Osteoblast (primary cell): ENCODE measurements at places on chromosomes 13 and 19.
A peak's percentile ranks its signal among the peaks of the same experiment; 100 is the strongest.

GRCh38 chr19:42683917-42684513, 56.3 kb downstream of the PSG3 start:
- H3K27ac ChIP-seq = no peak overlapping the region
- peaks cover 18% of the 10 kb centered on the region for H3K27me3 ChIP-seq
- H3K36me3 ChIP-seq = no peaks in the 10 kb centered on the region
- peak; percentile 45 for DNase-seq
- no peak overlapping the region for H3K4me3 ChIP-seq

DNA sequence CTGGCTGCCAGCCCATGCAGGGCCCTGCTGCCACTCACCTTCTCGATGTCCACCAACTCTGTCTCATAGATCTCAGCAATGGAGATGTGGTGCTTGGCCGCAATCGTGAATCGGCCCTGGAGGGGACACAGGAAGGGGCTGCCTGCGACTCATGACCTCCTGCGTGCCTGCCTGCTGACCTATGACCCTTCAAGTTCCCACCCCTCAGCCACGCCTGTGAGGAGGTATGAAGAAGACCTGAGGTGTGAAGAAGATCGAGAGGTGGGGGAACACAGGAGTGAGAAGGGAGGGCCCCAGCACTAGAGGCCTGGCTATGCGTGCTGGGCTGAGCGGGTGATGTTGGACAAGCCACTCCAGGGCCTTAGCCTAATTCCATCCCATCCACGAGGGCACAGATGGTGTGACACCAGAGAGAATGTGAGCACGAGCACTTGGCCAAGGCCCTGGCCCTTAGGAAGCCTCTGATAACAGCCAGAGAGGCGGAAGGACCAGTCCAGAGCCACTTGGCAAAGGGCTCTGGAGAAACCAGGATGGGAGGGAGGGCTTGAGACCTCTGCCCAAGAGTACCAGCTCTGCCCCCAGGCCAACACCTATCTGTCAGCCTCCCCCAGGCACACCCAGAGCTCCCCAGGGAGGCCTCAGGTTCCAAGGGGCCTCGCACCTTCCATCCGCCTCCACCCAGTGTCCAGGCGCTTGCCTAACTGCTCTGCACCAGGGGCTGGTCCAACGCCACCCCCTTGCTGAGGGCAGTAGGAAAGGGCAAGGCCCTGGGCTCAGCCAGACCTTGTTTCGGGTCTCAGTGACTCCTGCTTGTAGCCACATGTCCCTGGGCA, 9.6 kb upstream of the KPTN start:
- H3K27me3 ChIP-seq = no peaks in the 10 kb centered on the region
- H3K36me3 ChIP-seq = peaks cover 52% of the 10 kb centered on the region

- no peak for DNase-seq
- H3K4me1 ChIP-seq = no peaks in the 10 kb centered on the region
- peaks cover 20% of the 10 kb centered on the region for H3K27me3 ChIP-seq
- H3K4me3 ChIP-seq = no peak overlapping the region
Measured at GRCh38 chr13:111411151-111411858, 90.9 kb downstream of the TEX29 start.

GRCh38 chr13:94411747-94412146, 67.7 kb downstream of the DCT start:
- H3K27me3 ChIP-seq = no peaks in the 10 kb centered on the region
- DNase-seq = peak; percentile 39
- H3K27ac ChIP-seq = no peak overlapping the region
- H3K4me1 ChIP-seq = peaks cover 19% of the 10 kb centered on the region

DNA sequence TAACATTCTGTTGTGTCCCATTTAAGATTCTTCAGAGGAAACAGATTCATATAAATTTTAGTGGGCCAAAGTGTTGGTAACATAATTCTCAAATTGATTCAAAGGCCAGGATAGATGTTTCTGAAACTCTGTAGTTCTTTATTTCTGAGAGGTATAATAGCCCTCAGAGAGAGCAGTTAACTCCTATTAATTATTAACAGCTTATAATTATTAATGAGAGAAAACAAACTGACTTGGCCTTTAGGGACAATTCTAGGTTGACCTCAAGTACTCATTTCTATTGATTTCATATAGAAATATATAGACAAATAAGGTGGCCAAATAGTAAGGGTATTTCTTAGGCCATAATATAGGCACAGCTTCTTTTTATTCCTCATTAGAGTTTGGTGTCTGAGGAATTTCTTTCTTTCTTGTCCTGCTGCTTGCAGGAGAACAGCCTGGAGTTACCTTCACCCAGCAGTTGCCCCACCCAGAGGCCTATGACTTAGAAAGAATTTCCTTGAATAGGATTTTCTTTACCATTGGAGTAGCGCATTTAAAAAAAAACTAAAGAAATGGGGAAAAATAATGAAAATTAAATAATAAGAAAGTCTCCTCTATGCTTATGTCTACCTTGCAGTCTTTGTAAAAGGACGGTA, 1430.1 kb upstream of the SPRY2 start:
- no peaks in the 10 kb centered on the region for H3K36me3 ChIP-seq
- no peaks in the 10 kb centered on the region for H3K4me1 ChIP-seq
- H3K4me3 ChIP-seq = no peak overlapping the region
- no peaks in the 10 kb centered on the region for H3K27me3 ChIP-seq

GRCh38 chr13:89375839-89376238, 1704.7 kb downstream of the SLITRK5 start:
- H3K4me3 ChIP-seq = no peak overlapping the region
- H3K36me3 ChIP-seq = no peaks in the 10 kb centered on the region
- H3K27me3 ChIP-seq = no peaks in the 10 kb centered on the region
- DNase-seq = no peak
- no peak overlapping the region for H3K27ac ChIP-seq
- no peaks in the 10 kb centered on the region for H3K4me1 ChIP-seq

GRCh38 chr13:53781941-53782340, 753.3 kb downstream of the OLFM4 start:
- no peak for DNase-seq
- H3K27me3 ChIP-seq = no peaks in the 10 kb centered on the region
- no peaks in the 10 kb centered on the region for H3K36me3 ChIP-seq
- H3K4me3 ChIP-seq = no peak overlapping the region

DNA sequence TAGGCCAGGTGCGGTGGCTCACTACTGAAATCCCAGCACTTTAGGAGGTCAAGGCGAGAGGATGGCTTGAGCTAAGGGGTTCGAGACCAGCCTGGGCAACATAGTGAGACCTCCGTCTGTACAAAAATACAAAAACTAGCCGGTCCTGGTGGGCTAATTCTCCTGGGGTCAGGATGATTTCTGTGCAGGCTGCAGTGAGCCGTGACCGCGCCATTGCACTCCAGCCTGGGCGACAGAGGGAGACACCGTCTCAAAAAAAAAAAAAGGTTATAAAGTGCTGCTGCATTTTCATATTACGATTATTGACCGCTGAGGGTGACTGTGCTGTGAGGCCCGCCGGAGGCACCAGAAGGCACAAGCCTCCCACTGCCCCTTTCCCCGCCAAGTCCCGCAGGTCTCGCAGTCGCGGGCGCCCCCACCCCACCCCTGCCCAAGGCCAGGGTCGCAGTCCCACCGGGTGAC, 477 bp upstream of the PLEKHF1 start:
- H3K4me3 ChIP-seq = peak overlapping the region; percentile 90
- peaks cover 62% of the 10 kb centered on the region for H3K4me1 ChIP-seq
- peak overlapping the region; percentile 99 for H3K27ac ChIP-seq
- DNase-seq = no peak

- DNase-seq = peak; percentile 70
- no peaks in the 10 kb centered on the region for H3K36me3 ChIP-seq
- H3K4me3 ChIP-seq = no peak overlapping the region
- H3K4me1 ChIP-seq = peaks cover 6% of the 10 kb centered on the region
Measured at GRCh38 chr19:17765069-17765618, 13.9 kb downstream of the FCHO1 start.

DNA sequence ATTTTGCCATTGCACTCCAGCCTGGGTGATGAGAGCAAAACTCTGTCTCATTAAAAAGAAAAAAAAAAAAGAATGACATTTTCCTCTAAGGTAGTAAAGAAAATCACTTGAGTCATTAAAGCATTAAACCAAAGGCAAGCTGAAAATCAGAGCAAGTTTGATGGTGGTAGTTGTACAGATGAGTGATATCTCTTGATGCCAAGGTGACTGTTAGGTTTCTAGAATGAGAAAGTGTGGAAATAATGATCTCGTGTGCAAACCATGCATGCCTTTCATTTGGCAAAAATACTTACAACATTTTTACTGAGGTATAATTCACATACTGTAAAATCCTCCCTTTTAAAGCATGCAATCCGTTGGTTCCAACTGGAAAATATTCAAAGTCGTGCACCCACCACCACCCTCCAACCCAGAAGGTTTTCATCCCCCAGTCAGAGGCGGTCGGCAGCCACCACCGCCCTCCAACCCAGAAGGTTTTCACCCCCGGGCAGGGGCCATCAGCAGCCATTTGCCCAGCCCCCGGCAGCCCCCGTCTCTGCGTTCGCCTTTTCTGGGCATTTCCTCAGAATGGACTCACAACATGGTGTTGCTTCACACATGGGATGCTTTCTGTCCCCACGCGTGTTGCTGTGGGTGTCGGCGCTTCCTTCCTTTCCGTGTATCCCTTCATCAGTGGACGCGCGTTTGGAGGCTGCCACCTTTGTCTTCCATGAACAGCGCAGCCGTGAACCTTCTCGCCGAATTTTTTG, 90.2 kb downstream of the ATP11A start:
- H3K4me3 ChIP-seq = no peak overlapping the region
- peak; percentile 82 for DNase-seq
- H3K36me3 ChIP-seq = no peaks in the 10 kb centered on the region
- H3K4me1 ChIP-seq = no peaks in the 10 kb centered on the region
- no peaks in the 10 kb centered on the region for H3K27me3 ChIP-seq

- no peak overlapping the region for H3K4me3 ChIP-seq
- no peaks in the 10 kb centered on the region for H3K27me3 ChIP-seq
- no peaks in the 10 kb centered on the region for H3K36me3 ChIP-seq
Measured at GRCh38 chr13:109665240-109665639, 121.1 kb downstream of the IRS2 start.

GRCh38 chr19:46821512-46822409, 28.9 kb downstream of the AP2S1 start:
- H3K36me3 ChIP-seq = no peaks in the 10 kb centered on the region
- H3K27me3 ChIP-seq = no peaks in the 10 kb centered on the region
- peak; percentile 35 for DNase-seq
- no peak overlapping the region for H3K4me3 ChIP-seq
- no peak overlapping the region for H3K27ac ChIP-seq

GRCh38 chr13:113088691-113089020, 16.9 kb upstream of the F7 start:
- no peaks in the 10 kb centered on the region for H3K4me1 ChIP-seq
- no peaks in the 10 kb centered on the region for H3K27me3 ChIP-seq
- DNase-seq = no peak
- H3K36me3 ChIP-seq = no peaks in the 10 kb centered on the region
- H3K27ac ChIP-seq = no peak overlapping the region

GRCh38 chr13:112931028-112931934, 37.7 kb upstream of the MCF2L start:
- no peaks in the 10 kb centered on the region for H3K36me3 ChIP-seq
- peak overlapping the region; percentile 42 for H3K4me3 ChIP-seq
- peak; percentile 97 for DNase-seq

GRCh38 chr13:102697929-102698648, 3.2 kb upstream of the METTL21C start:
- DNase-seq = no peak
- no peaks in the 10 kb centered on the region for H3K36me3 ChIP-seq
- no peak overlapping the region for H3K4me3 ChIP-seq
- peaks cover 8% of the 10 kb centered on the region for H3K4me1 ChIP-seq
- H3K27me3 ChIP-seq = peaks cover 21% of the 10 kb centered on the region

- peak; percentile 63 for DNase-seq
- H3K36me3 ChIP-seq = no peaks in the 10 kb centered on the region
- H3K4me1 ChIP-seq = peaks cover 3% of the 10 kb centered on the region
- H3K27ac ChIP-seq = peak overlapping the region; percentile 24
Measured at GRCh38 chr13:59458908-59459579, 704.7 kb downstream of the DIAPH3 start.

GRCh38 chr13:35936246-35936978, 194.8 kb downstream of the DCLK1 start:
- no peaks in the 10 kb centered on the region for H3K27me3 ChIP-seq
- no peak overlapping the region for H3K27ac ChIP-seq
- DNase-seq = peak; percentile 27
- no peaks in the 10 kb centered on the region for H3K36me3 ChIP-seq

DNA sequence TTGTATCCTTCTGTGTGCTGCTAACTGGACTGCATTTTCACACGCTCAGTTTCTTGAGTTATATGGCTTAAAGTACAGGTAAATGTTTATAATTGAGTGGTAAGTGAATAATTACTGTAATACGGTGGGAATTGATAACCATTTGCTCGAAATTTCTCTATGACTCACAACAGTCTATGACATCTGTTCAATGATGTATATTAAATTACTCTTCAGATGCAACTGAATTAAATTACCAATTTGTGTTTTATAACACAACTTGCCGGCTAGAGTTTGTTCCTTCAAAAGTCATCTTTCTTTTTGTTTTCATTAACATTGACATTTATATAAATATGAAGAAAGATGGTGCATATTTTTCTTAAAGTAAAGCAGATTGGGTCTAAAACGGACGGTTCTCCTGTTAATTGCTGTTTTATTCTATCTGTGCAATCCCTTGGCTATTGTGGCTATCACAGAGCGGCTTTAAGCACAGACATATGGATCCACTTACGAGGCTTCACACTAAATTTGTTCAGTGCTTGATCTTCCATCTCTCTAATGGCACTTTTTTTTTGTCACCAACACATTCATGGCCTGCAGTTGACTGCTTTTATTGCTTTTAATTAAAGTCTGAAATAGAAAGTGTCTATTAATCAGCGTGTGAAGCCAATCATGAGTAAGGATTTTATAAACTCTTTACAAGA, 1291.6 kb upstream of the SLC10A2 start:
- no peak for DNase-seq
- no peaks in the 10 kb centered on the region for H3K36me3 ChIP-seq
- no peak overlapping the region for H3K27ac ChIP-seq
- no peaks in the 10 kb centered on the region for H3K4me1 ChIP-seq
- no peak overlapping the region for H3K4me3 ChIP-seq
